ENCODE measurements at places on chromosomes 3 and 15.

GRCh38 chr15:69213786-69214185 is 53.4 kb downstream of the GLCE start:
- no peak for DNase-seq

- no peak for DNase-seq
Observed at GRCh38 chr15:41703120-41703519, 42.9 kb downstream of the MGA start.

- no peak for DNase-seq
Observed at GRCh38 chr3:188875413-188875812, 296.4 kb upstream of the TPRG1 start.

- no peak for DNase-seq
Observed at GRCh38 chr3:196662711-196663571, 23.4 kb downstream of the NRROS start.

GRCh38 chr3:112811131-112811884 is 35.4 kb downstream of the CD200R1L start:
- DNase-seq, result no peak

GRCh38 chr15:63501256-63502089 is 2.9 kb upstream of the USP3 start:
- peak; percentile 84 for DNase-seq

- no peak for DNase-seq
Observed at GRCh38 chr3:65268426-65268825, 580.6 kb upstream of the ADAMTS9 start.

DNA sequence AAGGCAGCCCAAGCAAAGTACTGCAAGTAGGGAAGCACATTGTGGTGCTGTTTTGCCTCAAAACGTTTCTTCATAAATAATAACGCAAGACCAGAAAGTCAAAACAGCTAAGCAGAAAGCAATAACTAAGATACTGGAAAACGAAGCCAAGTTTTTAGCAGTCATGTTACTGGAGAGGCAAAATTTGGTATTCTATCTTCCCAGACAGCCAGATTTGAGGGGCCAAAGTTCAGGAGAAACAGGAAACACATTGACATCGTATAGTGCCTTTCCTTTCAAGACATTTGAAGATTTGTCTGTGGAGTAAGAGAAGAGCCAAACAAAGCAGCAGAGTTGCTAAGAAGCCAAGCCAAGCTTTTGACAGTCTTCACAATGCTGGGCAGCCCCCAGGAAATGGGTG is 843.6 kb upstream of the NECTIN3 start:
- no peak for DNase-seq

GRCh38 chr3:188208516-188208981 is 54.6 kb downstream of the LPP start:
- DNase-seq, result no peak

GRCh38 chr15:83837945-83838571 is 184.1 kb downstream of the ADAMTSL3 start:
- peak; percentile 52 for DNase-seq

DNA sequence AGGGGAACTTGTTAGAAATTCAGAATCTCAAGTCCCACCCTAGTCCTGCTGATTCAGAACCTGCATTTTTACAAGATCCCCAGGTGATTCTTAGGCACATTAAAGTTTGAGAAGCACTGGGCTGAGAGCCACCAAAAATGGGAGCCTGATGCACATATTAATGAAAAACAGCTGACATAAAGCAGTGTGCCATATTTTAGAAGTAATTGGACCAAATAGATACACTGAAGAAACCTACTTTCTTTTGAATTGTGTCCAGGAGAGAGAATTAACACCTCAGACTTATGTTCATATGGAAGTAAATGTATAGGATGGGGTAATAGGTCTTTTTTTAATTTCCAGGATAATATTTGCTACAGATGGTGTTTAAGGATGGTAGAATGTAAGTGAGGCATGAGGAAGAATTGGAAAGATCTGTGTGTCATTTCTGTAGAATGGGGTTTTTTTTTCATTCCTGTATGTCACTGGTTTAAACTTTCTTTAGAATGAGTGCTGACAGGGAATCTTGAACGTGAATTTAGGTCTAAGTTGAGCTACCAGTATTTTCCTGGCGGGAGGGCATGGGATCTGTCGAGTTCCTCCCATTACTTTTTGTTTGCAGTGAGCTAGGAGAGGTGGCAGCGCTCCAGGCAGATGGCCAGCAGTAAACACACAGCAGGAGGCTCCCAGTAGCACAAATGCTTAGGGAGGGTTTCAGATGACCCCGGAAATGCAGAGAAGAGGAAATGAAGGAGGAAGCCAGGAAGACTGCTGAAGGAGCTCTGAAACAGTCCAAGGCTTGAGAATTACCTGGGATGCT is 185.6 kb downstream of the PLCL2 start:
- DNase-seq, result no peak

- DNase-seq, result no peak
Observed at GRCh38 chr3:83938491-83938890, 1020.3 kb upstream of the CADM2 start.

GRCh38 chr15:40082195-40082883 is 26.3 kb downstream of the BMF start:
- DNase-seq, result no peak

GRCh38 chr3:137105277-137105977 is 147.6 kb downstream of the IL20RB start:
- DNase-seq, result no peak

DNA sequence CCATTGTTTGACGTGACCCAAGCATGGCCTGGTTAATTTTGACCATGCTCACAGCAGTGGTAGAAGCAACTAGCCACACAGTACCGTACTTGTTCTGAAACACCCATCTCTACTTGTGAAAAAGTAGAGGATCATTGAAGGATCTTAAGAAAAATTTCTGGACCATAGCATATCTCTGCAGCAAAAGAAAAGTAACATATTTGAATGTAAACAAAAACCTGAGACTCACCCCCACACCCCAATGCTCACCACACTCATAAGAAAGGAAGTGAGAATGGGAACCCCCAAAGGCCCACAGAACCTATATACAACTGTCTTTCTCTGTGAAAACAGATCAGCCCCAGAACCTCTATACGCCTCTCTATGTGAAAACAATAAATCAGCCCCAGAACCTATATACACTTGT is 33.8 kb upstream of the TFRC start:
- no peak for DNase-seq

DNA sequence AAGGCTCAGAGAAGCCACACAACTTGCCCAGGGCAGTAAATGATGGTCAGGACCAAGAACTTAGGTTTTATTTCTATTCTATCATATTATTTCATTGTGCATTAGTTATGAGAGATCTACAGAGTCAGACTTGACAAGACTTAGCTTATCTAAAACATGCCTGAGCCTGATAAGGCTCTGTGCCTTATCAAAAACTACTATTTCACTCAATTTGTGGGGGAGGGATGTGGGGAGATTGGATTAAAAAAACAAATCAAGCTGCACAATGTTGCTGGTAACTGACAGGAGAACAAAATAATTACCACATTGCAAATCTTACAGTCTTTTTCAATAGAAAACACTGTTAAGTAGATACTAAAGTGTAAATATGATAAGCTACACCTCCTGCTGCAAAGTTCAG is 16.0 kb downstream of the HACD2 start:
- no peak for DNase-seq

DNA sequence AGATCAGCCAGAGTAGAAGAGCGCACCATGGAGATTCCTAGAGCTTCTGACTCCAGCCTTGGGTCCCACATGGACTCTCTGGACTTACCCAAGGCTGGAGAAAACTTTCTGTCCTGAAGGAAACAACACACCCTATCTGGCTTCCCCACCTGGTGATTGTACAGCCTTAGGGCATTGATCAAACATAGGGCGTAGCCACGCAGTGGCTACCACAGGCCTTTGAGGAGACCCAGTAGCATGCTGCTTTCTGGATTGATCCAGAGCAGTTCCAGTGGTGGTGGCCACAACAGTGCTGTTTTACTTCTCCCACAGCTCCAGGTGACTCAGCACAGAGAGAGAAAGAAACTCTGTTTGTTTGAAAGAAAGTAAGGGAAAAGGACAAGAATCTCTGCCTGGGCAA is 23.5 kb downstream of the PYDC2 start:
- DNase-seq, result no peak

GRCh38 chr3:34053626-34054025 is 255.2 kb downstream of the PDCD6IP start:
- no peak for DNase-seq

DNA sequence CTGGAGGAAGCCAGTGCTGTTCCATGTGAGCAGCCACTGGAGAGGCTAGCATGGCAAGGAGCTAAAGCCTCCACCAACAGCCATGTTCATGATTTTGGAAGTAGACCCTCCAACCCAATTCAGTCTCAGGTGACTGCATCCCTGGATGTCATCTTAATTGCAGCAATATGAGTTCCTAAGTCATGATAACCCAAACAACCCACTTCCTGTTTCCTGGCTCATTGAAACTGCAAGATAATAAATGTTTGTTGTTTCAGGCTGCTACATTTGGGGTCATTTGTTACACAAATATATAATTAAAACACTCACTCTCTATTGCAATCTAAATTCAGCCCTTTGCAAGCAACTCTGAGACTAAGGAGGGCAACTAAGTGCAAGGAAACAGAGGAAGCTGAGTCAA is 62.4 kb upstream of the SLC24A5 start:
- DNase-seq, result no peak

DNA sequence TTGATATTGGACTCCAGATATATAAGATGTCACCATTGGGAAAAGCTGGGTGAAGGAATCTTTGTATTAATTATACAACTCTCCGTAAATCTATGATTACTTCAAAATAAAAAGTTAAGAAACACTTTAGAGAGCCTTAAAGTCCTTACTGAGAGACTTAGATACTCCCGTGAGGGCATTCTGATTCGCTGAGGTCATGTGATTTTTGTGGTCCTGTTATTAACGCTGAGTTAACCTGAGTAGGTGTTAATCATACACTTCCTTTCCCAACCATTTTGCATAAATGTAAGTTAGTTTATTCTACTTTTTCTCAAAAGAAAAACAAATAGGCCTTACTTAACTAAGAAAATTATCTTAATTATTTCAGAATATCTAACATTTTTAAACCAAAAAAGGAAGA is 67.1 kb upstream of the LMOD3 start:
- DNase-seq, result no peak

DNA sequence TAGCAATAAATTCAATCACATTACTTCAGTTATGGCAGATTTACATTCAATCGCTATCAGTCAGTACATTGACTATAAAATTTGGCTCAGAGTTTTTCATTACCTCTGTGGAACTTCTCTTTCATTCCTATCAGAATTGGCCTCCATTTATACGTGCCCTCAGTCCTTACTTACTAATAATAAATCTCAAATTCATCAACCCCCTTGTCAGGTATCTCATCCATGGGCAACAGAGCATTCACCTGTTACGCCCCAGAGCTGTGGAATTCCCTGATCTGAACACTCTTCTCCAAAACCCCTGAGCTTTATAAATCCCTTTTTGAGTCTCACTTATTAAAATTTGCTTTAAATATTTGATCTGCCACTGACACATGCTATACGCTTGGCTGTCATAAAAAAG is 492.9 kb downstream of the GBE1 start:
- DNase-seq, result no peak

DNA sequence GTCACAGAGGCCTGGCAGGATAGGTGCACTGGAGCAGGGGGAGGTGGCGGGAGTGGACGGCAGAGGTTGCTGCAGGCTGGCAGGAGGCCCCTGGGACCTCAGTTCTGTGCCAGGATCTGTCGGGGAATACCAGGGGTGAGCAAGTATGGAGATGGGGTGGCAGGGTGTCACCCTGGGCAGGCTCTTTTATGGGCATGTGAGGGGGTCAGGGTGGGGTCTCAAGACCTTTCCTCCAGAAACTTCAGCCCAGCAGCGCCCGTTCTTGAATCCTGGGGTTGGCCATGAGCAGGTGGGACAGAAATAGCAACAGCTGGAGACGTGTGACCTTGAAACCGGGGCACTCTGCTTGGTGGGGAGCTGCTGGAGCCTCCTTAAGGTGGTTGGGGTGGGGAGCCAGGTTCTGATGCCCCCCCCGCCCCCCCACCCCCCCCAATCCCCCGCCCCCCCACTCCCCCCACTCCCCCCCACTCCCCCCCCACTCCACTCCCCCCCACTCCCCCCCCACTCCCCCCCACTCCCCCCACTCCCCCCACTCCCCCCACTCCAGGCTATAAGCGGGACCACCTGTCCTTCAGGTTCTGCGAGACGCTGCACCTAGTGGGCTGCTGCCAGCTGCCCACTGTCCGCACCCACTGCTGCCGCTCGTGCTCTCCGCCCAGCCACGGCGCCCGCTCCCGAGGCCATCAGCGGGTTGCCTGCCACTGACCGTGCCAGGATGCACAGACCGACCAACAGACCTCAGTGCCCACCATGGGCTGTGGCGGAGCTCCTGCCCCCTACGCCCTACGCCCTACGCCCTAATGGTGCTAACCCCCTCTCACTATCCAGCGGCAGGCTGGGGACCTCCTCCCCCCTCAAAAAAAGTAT is 84.9 kb downstream of the TBC1D2B start:
- DNase-seq, result peak; percentile 36

DNA sequence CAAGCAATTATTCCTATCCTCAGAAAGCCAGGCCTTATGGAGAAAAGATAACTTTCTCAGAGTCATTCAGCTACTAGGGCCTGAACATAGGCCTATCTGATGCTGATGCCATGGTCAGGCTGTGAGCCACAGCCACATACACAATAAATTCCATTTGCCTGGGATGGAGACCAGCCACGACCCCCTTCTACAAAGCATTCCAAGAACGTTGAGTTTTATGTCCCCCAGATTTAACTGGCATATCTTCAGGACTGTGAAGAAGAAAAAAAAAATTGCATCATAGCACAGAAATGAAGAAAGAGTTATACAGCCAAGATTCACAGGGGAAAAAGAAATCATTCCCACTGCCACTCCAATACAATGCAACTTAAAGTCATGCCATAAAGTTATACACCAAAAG is 100.0 kb downstream of the THBS1 start:
- DNase-seq, result no peak

- DNase-seq, result no peak
Observed at GRCh38 chr15:48754011-48754410, 56.9 kb downstream of the CEP152 start.
